PC-3 (cell line): ENCODE measurements at places on chromosomes 6 and 20. TPM values are rescaled to one million over a fixed set of nuclear protein-coding genes. Genes with fewer than 3 reads are reported as not detected.

The SIRPD gene
- total RNA-seq = 0.18 and 0.23 TPM in 2 replicates

The SLC17A3 gene
- total RNA-seq = not detected in 2 replicates

The TMC2 gene
- total RNA-seq = not detected in 2 replicates

The GPR6 gene
- total RNA-seq = not detected in 2 replicates

- no peak overlapping the region for H3K4me3 ChIP-seq
- DNase-seq = no peak
- H3K27ac ChIP-seq = no peak overlapping the region
- no peaks in the 10 kb centered on the region for H3K36me3 ChIP-seq
- H3K4me1 ChIP-seq = no peaks in the 10 kb centered on the region
These were observed 110.6 kb upstream of the NHSL1 start for GRCh38 chr6:138609801-138610430.

DNA sequence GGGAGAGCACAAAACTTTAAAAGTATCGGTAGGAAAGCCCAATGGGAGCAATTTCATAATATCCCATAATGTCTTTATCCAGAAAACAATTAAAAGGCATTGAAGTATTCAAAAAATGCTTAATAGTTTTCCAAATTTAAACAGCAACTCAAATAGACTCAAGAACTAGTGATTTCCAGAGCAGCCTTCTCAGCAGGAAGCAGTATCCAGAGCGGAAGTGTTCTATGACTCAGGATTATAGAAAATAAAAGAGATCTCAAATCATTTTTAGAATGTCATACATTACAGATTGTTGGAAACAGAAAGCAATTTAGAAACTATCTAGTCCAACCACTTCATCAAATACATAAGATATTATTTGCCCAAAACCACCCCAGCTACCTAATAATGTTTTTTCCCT is 79.3 kb downstream of the COL12A1 start:
- H3K36me3 ChIP-seq = no peaks in the 10 kb centered on the region; the same call in none of the 2 replicates
- H3K27me3 ChIP-seq = no peaks in the 10 kb centered on the region
- no peak overlapping the region for H3K4me3 ChIP-seq
- peaks cover 9% of the 10 kb centered on the region for H3K4me1 ChIP-seq
- no peak for DNase-seq

DNA sequence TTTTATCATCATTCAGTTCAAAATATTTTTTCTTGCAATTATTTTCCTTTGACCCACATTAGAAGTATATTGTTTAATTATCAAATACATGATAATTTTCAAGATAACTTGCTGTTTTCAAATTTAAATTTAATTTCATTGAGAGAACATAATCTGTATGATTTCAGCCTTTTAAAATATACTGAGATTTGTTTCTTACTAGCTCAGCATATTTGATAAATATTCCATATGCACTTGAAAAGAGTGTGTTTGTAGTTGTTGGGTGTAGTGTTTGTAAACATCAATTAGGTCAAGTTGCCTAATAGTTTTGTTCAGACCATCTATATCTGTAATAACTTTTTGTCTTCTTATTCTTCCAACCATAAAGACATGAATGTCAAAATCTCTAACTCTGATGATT is 19.0 kb upstream of the RFX6 start:
- no peaks in the 10 kb centered on the region for H3K27me3 ChIP-seq
- no peak overlapping the region for H3K27ac ChIP-seq
- no peak overlapping the region for H3K4me3 ChIP-seq
- H3K4me1 ChIP-seq = no peaks in the 10 kb centered on the region
- H3K36me3 ChIP-seq = no peaks in the 10 kb centered on the region
- no peak for DNase-seq

DNA sequence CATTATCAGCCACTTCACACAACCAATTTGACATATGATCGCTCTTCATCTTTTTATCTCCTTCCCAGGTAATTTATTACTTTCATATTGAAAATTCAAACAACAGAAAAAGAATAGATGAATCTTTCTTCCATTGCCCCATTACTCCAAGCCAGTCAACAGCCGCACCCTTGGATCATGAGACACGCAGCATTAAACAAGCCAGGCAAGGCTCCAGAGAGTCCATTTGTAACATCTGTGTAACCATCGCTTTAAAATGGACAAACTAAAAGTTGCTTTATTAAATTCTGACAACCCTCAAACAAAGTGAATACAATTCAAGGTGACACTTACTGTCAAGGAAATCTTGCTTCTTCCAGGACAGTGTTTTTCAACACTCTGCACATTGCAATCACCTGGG is 200.3 kb downstream of the EPM2A start:
- no peaks in the 10 kb centered on the region for H3K36me3 ChIP-seq
- no peak overlapping the region for H3K4me3 ChIP-seq
- no peaks in the 10 kb centered on the region for H3K27me3 ChIP-seq
- peaks cover 9% of the 10 kb centered on the region for H3K4me1 ChIP-seq

DNA sequence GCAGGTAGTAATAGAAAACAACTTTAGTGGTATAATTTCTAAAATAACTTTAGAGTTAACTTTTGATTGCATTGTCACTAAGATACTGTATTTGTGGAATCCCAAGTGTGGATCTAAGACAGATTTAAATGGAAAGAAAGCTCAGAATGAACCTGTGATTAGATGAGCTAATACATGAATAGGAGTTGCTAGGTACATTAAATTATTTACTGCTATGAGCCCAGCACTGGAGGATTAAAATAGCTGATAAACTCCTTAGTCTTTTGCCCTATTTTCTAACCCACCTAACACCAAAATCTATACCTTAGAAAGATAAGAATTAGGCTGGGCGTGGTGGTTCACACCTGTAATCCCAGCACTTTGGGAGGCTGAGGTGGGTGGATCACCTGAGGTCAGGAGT is 10.8 kb downstream of the SNRPC start:
- H3K27me3 ChIP-seq = no peaks in the 10 kb centered on the region
- H3K4me1 ChIP-seq = no peaks in the 10 kb centered on the region
- DNase-seq = no peak
- no peak overlapping the region for H3K4me3 ChIP-seq
- peaks cover 54% of the 10 kb centered on the region for H3K36me3 ChIP-seq

GRCh38 chr20:3714092-3714491 is 1.7 kb upstream of the SIGLEC1 start:
- H3K4me3 ChIP-seq = no peak overlapping the region
- H3K4me1 ChIP-seq = no peaks in the 10 kb centered on the region
- no peak for DNase-seq
- no peaks in the 10 kb centered on the region for H3K36me3 ChIP-seq
- H3K27ac ChIP-seq = no peak overlapping the region
- no peaks in the 10 kb centered on the region for H3K27me3 ChIP-seq

DNA sequence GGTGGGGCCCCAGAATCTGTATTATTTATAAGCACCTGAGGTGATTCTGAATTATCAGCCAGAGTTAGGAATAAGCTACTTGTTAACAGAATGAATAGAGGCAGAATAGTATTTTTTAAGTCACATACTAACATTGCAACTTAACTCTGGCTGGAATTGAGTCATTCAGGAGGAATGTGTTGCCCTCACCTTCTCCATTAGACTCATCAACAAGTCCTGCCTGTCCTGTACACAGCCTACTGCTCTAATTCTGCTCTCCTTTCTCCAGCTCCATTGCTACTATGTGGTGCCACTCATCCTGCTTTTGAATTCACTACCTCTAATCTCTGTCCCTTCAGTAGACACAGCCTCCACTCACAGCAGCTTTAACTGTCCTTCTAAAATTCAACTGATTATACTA is 669.4 kb downstream of the DHX35 start:
- H3K4me1 ChIP-seq = no peaks in the 10 kb centered on the region
- no peak overlapping the region for H3K4me3 ChIP-seq
- H3K36me3 ChIP-seq = no peaks in the 10 kb centered on the region

- H3K4me3 ChIP-seq = no peak overlapping the region
- peaks cover 16% of the 10 kb centered on the region for H3K4me1 ChIP-seq
- no peak for DNase-seq
- no peak overlapping the region for H3K27ac ChIP-seq
These were observed 4.9 kb upstream of the ELOVL5 start for GRCh38 chr6:53353624-53354023.
